ENCODE measurements at places on chromosomes 2 and 18.

DNA sequence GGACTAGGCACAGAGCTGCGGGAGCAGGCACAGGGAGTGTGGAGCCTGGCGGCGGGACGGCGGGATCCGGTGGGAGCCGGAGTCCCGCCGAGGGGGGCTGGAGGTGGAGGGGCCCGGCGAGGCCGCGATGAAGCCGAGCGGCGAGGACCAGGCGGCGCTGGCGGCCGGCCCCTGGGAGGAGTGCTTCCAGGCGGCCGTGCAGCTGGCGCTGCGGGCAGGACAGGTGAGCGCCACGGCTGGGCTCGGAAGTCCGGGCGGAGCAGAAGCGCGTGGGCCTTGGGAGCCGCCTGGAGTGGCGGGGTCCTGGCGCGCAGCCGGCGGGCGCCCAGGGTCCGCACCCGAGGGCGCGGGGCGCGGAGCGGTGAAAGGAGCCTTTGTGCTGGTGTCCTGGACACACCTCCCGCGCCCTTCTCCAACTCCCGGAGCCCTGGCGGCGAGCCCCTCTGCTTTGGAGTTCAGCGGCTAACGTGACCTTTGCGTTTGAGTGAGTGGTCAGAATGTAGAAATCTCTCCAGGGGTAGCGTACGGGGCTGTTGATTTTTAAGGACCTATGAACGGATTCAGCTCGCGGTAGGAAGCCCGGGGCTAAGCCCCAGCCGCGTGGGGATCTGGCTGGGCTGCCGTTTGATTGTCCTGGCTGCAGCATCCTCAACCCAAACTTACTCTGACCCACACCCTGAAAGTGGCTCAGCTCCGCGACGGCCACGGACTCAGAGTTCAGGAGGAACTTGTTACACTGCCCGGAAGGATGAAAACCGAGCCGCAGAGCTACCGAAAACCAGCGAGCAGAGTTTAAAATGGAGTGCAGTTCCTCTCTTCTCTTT lies 448 bp downstream of the IMPA2 start:
- peak; percentile 24 for DNase-seq

GRCh38 chr2:234050455-234051135 lies at the start of gene SPP2:
Gene SPP2 (plus strand): TSS chr2:234050702. CDS start chr2:234050787, 85 bp downstream.
- no peak for DNase-seq

DNA sequence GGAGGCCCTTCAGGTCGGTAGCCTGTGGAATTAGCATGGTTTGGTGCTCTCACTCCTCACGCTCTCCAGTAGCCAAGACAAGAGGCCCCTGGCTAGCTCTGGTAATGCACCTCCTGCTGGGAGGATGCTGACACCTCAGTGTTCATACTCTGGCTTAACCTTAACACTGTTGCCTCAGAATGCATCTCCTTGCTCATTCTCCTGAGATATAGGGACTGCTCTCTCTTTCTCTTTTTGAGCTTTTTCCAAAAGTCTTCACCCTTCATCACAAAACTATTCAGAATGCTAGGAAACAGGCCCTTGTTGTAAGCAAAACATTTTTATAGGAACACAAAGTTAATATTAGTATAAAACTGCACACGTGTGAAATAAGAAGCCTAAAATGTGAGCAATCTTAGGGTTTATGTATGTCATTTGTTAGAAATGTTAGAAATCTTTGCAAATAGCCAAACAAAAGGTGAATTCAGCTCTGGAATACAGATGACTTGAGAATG lies 17.3 kb upstream of the IMPA2 start:
- no peak for DNase-seq

GRCh38 chr2:119255760-119256581 lies 32.3 kb downstream of the STEAP3 start:
- no peak for DNase-seq

GRCh38 chr2:134453476-134453875 lies 199.6 kb downstream of the MGAT5 start:
- no peak for DNase-seq

DNA sequence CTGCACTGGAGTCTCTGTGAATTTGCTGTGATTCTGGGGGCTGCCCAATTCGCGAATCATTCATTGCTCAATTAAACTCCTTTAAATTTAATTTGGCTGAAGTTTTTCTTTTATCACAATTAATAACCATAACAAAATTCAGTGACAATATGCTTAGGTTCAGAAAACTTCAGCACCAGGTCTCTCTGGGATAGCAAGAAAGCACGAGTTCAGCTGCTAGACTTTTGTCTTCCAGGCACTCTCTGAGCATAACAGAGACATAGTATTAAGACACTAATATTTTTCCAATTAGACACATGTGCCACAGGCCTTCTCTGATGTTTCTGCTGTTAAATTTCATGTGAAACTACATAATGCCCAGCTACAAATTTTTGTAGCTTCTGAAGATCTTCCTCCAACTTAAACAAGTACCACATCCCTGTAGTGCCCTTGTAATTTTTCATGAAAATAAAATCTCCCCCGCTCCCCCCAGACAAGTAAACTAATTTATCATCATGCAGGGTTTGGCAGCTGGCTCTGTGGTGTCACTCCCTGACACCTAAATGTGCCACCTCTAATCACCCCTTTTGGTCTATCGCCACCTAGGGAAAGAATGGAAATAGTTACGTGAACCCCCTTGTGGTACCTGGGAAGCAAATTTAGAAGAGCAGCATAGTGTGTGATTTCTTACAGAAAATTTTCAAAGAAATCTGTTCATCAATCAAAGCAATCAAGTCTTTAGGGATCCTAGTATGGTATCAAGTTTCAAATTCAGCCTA lies 94.1 kb downstream of the CSRNP3 start:
- DNase-seq = no peak

GRCh38 chr2:42169874-42170521 lies 845 bp downstream of the EML4 start:
- peak; percentile 15 for DNase-seq

All from globus pallidus (tissue), 1 donor.